Retina (tissue), 1 donor: ENCODE measurements at places on chromosomes 1 and 21.

- DNase-seq: no peak
These were observed 134.9 kb downstream of the RERE start for GRCh38 chr1:8682573-8682972.

- DNase-seq: no peak
These were observed 587 bp downstream of the SCNM1 start for GRCh38 chr1:151166505-151166956.

DNA sequence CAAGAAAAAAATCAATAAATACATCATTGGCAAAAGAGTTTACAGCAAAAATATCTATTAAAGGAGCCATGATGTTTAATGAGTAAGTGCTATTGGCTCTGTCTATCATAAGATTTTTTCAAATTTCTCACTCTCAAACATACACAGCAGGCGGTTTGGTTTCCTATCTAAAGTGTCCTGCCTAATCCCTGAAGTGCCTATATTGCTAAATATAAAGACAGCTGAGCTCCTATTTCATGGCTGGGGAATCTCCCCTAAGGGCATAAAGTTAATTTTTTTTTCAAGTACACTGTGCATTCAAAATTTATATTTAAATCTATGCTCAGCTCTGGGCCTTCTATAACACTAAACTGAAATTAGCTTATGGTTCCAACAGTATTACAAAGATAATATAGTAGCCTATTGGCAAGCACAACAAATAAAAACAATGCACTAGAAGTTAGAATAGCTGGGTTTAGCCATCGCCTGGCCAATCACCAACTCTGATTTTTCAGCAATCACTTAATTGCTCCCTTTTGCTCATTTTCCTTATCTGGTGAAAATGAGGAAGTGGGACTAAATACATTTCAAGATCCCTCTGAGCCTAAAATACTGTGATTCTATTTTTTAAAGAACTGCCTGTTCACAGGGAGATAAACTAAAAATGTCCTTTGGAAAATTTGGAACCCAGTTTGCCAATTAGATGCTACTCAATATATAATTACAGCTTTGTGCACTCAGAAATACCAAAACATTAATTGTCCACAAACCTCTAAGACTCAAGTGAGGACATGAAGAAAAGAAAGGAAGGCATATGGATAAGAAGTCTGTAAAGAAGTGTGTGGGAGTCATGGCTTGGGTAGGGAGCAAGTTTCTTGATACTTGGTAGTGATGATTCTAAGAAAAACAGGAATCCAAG lies 62.5 kb downstream of the WDR64 start:
- DNase-seq: no peak

DNA sequence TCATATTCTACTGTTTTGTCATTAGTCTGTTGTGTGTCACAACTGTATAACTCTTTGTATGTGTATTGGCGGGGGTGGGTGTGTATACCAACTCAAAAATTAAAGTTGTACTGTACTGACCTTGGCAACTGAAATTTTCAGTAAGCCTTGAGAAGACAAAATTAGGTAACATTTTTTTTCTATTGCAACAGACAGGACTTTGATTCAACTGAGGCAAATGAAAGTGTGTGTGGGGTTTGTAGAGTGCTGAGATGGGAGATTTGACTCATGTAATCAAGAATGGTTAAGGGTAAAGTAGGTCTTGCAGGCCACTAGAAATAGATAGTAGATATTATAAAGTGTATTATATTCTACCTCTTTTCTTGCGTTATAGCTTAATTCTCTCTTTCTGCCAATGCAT lies 14.6 kb upstream of the B3GALT2 start:
- DNase-seq: no peak

DNA sequence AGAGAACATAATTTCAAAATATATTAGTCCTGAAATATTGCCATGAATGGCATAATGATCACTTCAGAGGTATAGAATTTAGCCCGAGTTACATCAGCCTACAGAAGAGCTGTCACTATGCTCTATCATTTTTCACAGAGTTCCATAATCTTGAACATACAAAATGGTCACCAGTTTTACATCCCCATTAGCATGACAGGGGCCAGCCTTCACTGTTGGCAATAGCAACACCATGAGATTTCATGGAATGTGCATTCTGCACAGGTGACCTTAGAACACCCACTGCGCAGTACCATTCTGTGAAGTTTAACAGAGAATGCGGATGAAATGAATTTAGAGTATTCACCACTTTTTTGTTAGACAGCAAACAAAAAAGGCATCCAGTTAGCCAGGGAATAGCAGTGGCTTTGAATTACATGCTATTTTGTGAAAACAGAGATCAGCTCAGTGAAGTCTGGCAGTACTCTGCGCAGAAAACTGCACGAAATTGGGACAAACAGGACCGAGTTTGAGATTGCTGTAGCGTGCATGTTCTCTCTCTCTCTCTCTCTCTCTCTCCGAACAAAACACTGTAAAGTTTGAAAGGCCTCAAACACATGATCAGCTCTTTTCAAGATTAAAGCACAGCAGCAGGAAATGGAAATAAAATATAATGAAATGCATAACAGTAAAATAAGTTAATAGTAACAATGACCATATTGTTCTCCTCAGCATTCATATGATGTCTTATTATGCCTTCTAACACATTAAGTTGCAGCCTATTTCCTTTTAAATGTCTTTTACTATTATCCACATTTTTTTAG lies 349.3 kb downstream of the USH2A start:
- DNase-seq: no peak

DNA sequence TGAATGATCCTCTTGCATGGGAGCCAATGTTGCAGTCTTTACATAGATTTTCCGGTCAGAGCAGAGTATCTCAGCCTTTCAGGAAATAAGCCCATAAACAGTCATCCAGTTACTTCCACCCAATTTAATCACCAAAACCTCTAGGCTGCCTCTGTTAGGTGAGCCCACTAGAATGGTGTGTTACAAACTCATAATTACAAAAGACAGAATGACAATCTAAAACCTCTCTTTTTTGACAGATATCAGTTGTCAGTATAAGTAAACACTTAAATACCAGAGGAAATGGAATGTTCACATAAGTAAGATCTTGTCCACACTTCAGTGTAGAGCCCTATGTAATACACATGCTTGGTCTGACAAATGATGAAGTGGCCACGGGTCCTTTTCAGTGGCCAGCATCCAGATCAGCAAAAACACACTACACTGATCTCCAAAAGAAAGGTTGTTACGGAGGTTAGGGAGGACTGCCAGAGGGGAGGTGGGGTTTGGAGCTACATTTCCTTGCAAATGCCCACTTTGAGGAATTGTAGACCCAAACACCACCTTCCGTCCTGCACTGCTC lies 71.3 kb upstream of the FBXO28 start:
- DNase-seq: no peak

DNA sequence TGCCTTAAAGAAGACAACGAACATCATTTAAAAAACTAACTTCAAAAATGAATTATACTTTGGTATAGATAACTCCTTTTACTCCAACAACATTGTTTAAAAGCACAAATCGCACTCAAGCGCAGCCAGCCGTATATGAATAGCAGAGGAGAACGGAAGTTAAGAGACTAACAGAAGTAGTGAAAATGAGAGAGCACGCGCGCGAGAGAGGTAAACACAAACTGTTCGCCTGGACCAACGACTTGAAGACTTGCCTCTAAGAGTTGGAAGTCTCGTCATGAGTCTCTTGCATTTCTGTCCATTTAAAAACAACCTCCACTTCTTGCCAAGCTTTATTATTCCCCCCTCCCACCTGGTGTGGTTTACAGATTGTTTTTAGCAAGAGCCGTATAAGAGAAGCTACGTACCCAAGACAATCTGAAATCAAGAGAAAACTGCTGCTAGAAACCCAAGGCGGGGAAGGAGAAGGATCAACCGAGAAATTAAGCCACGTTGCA lies 479 bp downstream of the SELENOF start:
- no peak for DNase-seq

DNA sequence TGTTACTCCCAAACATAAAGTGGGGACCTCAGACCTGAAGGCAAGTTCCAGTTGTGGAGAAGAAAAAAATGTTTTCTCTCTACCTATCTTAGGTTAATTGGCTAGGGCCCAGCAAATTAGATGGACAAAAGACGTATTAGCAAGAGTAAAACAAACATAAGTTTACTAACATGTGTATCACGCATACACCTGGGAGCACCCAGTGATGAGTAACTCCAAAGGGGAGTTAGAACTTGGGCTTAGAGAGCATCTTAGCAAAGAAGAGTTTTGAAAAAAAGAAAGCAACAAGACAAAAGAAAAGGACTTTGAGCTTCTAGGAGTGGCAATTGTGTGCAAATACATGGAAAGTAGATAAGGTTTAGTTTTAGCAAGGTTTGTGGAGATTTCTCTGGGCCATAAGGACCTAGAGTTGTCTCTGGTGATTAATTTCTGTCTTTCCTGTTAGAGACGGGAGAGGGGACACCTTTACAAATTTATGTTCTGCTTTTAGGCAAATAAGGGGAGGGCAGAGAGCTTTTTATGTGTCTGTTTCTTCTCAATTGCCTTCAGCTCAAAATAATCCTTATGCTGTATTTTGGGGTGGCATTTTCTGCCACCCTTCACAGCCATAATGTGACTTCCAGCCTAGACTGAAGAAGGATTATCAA lies 76.7 kb upstream of the PTGFRN start:
- no peak for DNase-seq

- no peak for DNase-seq
These were observed 137.8 kb downstream of the PTPRC start for GRCh38 chr1:198776602-198777029.

- no peak for DNase-seq
These were observed 36.4 kb downstream of the YTHDF2 start for GRCh38 chr1:28773105-28773504.

DNA sequence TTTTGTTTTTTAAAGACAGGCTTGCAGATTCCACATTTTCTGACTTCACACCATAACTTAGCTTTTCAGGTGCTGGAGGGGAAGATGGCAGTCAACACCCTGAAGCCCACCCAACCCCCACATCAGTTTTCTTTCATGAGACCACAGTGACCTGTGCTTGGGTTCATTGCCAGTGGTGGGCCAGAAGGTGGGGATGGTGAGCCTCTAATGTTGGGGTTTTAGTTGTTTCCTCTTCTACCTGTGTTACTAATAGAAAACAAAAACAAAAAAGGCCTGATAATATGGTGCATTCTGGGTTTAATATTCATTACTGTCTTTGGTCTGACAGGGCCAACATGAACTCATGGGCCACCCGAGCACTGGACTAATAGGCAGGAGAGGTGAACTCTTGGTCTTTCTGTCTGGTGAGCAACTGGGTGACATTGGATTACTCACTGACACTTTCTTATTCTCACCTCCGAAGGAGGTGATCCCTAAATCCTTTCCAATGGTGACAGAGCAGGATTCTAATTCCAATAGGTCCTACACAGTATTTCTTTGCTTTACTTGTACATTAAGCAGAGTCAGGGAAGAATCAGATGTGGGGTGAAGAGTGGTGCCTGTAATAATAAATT lies 132.8 kb downstream of the CLIC6 start:
- no peak for DNase-seq

DNA sequence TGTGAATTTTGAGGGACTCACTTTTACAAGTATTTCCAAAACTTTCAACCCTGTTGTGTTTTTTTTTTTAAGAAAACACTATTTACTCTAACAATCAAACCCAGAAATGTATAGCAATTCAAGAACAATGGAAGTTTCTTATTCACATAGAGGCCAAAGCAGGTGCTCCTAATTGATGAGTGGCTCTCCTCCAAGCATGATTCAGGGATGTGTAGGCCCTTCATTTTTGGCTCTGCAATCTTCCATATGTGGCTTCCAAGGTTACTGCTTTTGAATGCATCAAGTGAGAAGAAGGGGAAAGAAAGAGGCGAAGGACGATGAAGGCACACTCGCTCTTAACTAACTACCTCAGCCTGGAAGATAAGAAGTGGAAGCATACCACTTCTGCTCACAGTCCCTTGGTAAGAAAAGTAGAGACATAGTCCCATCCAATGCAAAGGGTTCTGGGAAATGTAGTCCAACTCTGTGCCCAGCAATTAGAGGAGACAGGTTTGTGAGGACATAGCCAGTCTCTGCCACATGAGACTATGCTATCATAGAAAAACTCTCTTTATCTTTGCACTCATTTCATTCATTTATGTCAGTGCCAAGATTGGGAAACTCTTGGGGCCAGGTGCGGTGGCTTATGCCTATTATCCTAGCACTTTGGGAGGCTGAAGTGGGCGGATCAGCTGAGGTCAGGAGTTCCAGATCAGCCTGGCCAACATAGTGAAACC lies 46.0 kb downstream of the OPTC start:
- DNase-seq: no peak

DNA sequence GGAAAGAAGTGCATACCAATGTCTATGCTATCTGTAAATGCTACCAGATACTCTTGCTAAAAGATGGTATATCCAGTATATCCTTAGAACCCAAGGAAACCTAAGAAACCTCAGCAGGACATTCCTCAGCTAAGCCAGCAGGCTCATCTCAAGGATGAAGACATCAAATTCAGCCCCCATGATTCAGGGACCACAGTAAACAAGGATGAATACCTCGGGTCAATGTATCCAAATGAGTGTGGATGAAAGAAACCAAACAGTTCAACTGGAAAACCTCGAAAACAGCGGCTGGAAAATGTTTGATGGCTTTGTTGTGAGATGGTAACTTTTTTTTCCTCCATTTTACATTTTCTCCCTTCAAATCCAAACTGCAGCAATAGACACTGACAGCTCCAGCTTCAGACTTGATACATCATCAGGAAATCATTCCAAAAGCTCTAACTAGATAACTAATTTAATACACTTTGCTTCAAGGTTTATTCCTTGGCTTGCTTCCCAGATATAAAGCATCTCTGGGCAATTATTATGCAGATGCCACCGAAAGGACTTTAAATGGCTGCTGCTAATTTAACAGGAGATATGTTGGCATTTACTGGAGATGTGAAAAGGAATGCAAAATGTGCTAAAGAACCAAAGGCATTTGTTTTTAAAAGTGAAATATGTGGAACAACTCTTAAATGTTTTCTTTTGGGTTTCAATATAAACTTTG lies 73.6 kb downstream of the SMYD2 start:
- DNase-seq: no peak

- DNase-seq: no peak
These were observed 30.3 kb downstream of the TMCO4 start for GRCh38 chr1:19769211-19769932.

GRCh38 chr1:103477101-103477500 lies 48.4 kb upstream of the RNPC3 start:
- no peak for DNase-seq

- no peak for DNase-seq
These were observed 25.4 kb downstream of the ZNF362 start for GRCh38 chr1:33281554-33282303.

DNA sequence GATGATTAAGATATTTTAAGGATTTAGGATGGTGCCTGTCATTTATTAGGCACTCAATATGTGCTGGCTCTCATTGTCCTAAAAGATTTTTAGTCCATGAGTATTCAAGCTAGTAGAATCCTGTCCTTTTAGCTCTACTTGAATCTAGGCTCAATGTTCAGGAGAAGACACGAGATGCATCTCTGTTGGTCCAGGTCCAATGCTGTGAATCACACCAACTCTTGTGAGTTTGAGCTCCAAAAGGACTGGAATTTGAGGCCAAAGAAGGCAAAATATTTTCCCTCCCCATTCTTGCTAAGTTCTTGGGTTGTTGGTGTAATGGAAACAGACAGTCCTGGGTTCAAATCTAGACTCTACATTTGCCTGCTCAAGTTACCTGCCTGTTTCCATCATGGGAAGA lies 1.4 kb upstream of the PODN start:
- no peak for DNase-seq
